Activated naive CD8-positive, alpha-beta T cell treated with anti-CD3 and anti-CD28 coated beads for 36 hours (primary cell): ENCODE measurements at places on chromosomes 16 and 17.
A peak's percentile ranks its signal among the peaks of the same experiment; 100 is the strongest.

GRCh38 chr17:80703142-80703478, 158.5 kb downstream of the RPTOR start:
- no peak for DNase-seq

DNA sequence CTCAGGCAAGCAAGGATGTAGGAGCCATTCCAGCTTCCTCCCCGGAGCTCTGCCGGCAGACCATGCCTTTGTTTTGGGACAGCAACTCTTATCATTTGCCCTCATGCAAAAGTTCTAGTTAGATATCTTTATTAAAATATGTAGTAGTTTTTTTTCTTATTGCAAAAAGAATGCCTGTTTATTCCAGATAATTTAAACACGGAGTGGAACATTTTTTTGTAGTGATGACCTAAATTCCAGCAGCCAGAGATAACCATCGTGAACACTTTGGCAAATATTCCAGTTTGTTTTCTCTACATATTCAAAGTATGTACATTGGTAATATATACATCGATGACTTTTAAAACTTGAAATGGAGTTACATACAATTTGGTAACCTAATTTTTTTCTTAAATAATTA, 54.8 kb downstream of the CRISPLD2 start:
- DNase-seq, result no peak

DNA sequence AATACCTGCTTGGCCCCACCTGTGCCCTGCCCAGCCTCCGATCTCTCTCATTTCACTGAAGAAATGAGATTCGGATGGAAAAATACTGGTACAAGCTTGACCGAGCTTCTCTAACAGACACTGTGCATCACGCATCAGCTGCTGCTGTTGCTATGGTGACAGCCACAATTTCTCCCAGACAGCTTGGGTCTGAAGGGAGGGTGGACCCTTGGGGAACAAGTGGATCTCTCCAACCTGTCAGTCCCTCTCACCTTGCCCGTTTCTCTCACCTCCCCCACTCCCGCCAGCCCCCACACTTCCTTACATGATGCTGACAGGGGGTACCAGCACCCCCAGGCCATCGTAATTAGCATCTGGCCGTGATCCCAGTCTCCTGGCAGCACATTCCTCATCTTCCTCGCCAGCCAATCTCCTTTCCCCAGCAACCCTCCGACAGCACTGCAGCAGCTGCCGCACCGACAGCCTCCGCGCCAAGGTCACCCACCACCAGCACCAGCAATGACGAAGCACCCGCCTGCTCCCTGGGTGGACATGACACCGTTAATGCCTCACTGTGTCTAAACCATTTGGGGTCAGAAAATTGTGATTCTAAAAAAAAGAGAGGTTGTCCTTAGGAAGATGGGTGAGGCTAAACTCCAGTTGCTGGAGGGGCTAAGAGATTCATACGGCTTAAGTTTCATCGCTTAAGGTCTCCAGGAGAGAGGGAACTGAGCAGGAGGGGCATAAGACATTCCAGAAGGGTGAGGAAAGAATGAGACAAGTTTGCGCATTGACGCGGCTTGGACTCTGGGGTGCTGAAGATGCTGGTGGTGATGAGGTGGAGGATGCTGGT, 58.6 kb upstream of the TNRC6A start:
- peak; percentile 40 for DNase-seq

GRCh38 chr16:8751481-8752311, 45.7 kb downstream of the TMEM186 start:
- no peak for DNase-seq

- DNase-seq, result no peak
Measured at GRCh38 chr17:37710344-37710886, 34.4 kb downstream of the HNF1B start.

DNA sequence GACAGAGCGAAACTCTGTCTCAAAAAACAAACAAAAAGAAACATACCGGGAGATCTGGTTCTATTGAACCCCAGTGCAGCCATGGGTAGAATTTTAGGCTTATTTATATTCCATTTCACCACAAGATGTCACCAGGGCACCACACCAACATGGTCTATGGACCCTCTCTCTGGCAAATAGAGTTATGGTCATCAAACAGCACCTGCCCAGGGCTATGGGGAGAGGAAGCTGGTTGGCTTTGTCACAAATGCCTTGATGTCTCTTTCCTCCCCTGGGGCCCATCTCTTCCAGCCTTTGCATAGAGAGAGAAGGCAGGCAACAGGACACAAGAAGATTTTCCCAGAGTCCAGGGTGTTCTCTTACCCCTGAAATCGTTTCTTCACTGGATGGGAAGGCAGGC, 128.4 kb downstream of the WWOX start:
- no peak for DNase-seq

GRCh38 chr17:14361945-14362508, 61.1 kb downstream of the HS3ST3B1 start:
- no peak for DNase-seq

DNA sequence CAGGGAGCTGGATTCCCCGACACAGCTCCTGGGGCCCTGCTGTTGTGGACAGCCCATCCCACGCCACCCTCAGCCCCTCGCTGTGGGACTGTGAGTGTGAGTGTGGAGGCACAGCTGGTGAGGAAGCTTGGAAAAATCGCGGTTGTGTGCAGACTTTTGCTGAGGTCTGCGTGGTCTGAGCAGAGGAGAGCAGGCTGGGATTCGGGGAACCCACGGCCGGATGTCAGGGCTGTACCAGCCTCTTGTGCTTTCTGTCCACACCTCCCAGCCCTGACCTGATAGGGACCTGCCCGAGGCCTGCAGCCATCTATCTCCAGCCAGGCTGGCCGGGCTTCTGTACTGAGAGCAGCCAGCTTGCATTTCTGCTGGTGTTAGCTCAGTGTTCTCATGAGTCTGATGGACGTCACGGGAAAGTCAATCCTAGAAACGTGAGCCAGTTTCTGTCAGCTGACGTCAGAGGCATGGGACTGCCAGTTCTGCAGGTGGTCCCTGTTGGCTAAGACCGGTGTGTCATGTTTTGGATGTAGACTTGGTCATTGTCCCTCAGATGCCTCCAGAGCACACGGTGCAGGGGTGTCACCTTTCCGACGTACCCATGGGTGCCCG, 72.8 kb upstream of the ZNF750 start:
- DNase-seq, result no peak

DNA sequence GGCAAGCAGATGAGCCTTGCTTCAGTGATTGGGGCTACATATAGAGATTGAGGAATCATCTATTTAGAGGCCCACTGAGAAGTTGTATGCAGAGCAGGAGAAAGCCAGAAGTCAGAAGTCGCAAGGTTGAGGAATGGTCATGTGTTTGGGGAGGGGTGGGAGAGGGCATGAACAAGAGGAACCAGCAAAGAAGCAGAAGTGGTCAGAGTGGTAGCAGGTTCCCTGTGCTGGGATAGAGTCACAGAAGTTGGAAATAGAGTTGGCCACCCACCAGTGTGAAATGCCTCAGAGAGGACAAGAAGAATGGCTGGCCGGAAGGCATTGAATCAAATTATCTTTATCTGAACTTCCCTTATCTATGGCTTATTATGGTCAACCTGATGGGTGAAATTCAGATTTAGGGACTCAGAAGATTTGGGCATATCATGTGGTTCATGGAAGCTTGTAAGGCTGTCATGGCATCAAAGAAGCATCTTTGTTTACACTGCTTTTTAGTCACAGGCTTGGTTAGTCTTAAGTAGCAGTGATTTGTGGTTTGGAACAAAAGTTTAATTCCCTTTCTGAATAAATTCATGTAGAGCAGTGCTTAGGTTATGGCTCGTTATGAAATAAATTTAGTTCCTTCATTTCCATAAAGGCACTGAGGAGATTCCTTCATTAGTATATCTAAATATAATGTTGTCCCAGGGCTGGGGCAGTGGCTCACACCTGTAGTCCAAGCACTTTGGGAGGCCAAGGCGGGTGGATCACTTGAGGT, 19.7 kb downstream of the MAP3K3 start:
- DNase-seq, result no peak
